ENCODE measurements at places on chromosomes 2 and 18.

- DNase-seq = no peak
These were observed 303.1 kb downstream of the GPD2 start for GRCh38 chr2:156739301-156739700.

GRCh38 chr2:15472876-15473275 lies 88.3 kb downstream of the NBAS start:
- no peak for DNase-seq

GRCh38 chr18:63271148-63271547 lies 48.4 kb downstream of the BCL2 start:
- no peak for DNase-seq

DNA sequence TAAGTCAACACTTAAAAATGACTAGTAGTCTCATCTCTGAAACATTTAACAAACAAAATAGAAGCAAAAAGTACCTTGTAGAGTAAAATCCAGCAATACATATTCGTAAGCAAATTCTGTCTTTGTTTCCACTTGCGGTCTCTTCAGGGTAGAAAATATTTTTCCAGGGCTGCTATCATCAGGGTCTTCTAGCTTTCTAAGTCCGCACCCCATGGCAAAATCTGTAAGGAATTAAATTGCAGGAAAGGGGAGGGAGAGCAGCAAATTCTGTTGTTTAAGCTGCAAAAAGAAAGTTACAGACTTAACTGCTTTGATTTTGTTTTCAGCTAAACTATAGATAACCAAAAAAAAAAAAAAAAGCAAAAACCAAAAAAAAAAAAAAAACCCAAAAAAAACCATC lies at the start of gene RFTN2:
TSS of gene RFTN2 (minus strand) at position 342 of the 400 bp plus-strand sequence. CDS start at position 213, 129 bp downstream.
- DNase-seq = no peak

DNA sequence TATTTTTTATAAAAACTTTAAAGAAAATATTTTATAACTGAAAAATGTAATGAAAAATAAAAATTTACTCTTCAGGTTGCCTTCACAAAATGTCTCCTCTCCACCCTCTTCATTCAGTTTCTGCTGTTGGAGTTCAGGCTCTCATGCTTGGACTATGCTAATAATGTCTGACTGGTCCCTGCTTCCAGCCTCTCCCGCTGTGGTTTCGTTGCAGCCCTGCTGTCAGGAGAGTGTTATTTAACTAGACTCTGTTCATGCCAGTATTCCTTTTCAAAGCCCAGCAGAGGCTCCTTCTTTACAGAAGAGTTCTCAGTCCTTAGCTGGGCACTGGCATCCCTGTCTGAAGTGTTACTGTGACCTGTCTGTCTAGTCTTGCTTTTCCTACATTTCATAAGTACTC lies 40.4 kb downstream of the CLIP4 start:
- DNase-seq = no peak

DNA sequence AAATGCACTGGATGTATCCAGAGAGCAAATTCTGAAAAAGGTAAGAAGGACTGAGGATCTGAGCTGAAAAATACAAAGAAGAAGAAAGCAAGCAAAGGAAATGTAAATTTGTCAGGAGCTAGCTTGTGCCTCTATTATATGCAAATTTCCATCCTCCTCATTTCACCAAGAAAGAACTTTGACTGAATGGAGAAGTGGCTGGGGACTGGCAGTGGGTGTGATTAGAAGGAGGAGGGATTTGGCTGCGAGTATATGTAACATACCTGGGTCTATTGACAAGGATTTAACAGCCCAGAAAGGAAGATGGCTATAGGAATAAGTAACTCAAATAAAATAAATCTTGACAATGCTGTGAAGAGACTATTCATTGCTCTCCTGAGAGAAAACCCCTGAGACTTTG lies 19.4 kb upstream of the RIT2 start:
- DNase-seq = no peak

GRCh38 chr2:74052732-74053710 lies 68.3 kb downstream of the TET3 start:
- no peak for DNase-seq

DNA sequence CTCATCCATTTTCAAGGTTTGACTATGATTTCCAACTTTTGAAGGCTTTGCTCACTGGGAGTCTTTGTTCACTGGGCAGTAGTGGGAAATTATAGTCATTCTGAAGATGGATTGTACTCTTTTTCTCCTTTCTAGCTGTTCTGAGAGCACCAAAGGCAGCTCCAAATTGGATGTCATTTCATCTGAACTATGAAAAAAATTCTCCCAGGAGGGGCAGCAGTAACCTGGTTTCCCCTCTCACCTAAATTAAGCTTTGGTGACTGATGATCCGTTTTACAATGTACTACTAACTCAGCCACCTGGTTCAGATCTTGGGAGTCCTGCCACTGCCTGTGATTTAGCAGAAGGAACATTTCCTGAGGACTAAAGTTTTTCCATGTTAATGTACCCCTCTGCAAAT lies 17.6 kb downstream of the ARHGEF33 start:
- no peak for DNase-seq

GRCh38 chr18:26568926-26569665 lies 20.7 kb upstream of the KCTD1 start:
- no peak for DNase-seq

DNA sequence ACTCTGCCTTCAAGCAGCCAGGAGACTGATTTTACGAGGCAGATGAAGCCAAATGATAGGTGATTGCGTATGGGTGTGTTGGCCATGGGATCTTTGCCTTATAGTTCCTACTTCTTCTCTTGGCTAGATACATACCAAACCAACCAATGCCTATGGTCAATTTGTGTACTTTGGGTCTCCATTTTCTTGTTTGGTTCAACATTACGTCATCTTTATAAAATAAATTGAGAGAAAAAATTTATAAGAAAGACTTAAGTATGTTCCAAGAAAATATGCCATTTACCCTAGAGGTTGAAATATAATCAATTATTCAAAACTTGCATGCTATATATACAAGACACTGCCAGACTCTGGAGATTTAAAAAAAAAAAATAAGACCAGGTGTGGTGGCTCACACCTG lies 150.9 kb downstream of the SP3 start:
- DNase-seq = no peak

DNA sequence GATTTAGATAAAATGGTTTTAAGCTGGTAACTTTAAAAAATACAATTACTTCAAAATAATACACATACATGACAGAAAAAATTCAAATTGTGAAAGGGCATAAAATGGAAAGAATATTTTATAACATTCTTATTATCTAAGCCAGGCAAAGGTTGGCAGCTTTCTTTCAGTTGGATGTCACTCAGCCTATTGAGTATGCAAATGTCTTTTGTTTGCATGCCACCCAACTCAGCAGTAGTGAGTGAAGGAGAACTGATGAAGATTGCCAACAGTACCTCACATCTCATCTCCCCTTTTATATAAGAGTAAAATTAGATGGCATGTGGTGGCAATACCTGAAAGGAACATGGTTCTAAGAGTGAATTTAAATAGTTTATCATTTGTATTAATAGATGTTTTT lies 24.8 kb downstream of the BMPR2 start:
- no peak for DNase-seq

GRCh38 chr18:6413579-6414117 lies 1.1 kb downstream of the L3MBTL4 start:
- DNase-seq = no peak

GRCh38 chr2:10646153-10646552 lies 43.6 kb downstream of the NOL10 start:
- no peak for DNase-seq

GRCh38 chr2:216015722-216016464 lies 2.5 kb upstream of the MREG start:
- DNase-seq = no peak

DNA sequence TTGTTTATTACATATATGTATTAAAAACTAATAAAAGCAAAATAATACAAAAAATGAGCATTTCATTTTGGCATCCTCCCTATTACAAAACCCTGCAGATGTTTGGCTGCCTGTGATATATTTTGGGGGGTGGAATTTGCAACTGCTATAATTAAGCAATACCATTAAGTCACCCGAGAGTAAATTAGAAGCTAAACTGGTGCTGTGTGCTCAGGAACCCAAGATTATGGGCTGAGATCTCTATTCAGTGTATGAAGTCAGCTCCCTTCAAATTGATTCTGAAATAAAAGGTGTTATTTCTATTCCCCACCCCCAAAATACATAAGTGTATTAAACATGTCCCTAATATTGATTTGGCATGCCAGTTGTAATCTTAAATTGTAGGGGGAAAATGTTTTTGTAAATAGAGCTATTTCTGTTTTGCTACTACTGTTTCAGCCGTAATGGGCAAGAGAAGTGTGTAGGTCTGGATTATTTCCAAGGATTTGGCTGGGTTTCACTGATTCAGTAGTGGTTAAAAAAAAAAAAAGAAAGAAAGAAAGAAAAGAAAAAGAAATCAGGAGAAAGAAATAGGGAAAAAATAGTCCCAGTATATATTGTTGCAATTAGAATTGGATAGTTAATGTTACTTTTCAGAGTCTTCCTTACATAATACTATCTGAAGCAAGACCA lies 110.9 kb downstream of the SS18 start:
- DNase-seq = no peak

GRCh38 chr2:156189584-156189983 lies 142.9 kb downstream of the NR4A2 start:
- no peak for DNase-seq

DNA sequence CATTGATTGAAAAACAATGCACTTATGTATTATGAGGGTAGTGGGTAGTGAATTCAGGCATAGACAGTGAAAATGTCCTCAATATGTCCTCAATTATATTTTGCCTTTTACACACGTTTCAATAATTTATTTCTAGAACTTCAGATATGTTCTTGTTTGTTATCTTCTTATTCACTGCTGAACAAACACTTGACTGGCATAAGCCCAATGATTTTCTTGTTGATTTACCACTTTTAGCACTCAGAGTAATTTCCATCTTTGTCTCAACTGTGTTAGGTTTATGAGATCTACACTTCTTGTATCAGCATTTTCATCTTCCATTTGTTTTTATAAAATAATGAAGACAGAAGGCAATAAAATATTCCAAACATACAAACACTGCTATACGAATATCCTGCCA lies 61.8 kb upstream of the DCC start:
- DNase-seq = no peak

DNA sequence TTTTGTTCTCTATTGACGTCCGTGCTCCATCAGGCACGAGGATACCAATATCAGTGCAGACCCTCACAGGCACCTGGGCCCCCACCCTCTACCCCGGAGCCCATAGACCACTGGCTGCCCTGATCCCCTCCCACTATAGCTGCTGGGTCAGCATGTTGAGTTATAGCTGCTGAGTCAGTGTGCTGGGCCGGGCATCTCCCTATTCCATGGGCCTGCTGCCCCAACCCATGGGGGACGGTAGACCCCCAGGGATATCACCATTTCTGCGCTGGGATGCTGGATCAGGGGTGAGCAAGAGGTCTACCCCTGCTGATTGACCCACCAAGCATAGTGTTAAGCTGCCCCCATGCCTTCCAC lies 100.1 kb upstream of the ST3GAL5 start:
- DNase-seq = no peak

DNA sequence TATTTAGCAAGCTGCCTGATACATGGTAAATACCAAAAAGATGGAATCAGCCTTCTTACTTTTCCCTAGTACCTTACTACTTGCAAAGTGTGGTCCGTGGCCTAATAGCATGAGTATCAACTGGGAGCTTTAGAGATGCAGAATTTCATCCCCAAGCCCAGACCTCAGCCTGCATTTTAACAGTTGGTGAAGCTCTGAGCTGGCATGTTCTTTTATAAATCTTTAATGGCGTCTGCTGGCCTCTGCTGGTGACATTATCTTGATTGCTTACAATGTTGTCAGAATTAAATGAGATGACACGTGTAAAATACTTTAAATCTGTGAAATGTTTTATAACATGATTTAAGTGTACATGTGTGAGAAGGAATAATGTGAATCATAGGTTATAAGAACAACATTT lies 115.1 kb upstream of the NOSTRIN start:
- no peak for DNase-seq

DNA sequence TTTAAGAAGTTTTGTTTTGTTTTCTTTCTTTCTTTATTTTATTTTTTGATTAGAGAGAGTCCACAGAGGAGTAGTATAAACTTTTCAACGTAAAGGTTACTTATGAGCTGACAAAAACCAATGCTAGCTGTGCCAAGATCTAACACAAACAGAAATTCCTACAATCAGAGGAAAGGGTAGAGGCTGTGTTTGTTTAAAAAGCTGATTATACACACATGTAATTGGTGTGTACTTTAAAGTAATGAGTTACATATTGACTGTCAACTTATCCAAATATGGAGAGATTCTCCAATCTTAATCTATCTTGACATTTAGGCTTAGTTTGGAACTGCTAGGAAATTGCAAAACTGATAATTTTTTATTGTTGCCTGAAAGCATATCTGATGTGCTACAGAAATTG lies 63.7 kb upstream of the FAM110C start:
- DNase-seq = no peak

DNA sequence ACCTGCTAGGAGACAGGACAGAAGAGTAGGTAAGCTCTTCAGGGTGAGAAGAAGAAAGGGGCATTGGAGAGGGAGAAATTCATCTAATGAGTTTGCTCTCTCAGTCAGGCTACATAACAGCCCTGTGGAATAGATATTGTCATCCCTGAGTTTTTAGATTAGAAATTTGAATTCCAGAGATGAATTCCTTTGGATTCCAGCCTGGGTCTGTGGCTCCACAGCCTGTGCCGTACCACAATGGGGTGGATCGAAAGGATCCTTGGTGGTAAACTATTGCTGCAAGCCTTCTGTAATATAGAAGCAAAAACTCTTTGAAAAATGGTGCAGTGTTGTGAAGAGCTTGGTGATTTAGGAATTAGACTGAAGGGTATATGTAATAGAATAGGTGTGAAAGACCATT lies 21.0 kb downstream of the MYO1B start:
- DNase-seq = no peak

GRCh38 chr2:159080641-159081040 lies 112.2 kb downstream of the TANC1 start:
- no peak for DNase-seq

GRCh38 chr2:30663806-30664205 lies 143.4 kb downstream of the CAPN13 start:
- no peak for DNase-seq

DNA sequence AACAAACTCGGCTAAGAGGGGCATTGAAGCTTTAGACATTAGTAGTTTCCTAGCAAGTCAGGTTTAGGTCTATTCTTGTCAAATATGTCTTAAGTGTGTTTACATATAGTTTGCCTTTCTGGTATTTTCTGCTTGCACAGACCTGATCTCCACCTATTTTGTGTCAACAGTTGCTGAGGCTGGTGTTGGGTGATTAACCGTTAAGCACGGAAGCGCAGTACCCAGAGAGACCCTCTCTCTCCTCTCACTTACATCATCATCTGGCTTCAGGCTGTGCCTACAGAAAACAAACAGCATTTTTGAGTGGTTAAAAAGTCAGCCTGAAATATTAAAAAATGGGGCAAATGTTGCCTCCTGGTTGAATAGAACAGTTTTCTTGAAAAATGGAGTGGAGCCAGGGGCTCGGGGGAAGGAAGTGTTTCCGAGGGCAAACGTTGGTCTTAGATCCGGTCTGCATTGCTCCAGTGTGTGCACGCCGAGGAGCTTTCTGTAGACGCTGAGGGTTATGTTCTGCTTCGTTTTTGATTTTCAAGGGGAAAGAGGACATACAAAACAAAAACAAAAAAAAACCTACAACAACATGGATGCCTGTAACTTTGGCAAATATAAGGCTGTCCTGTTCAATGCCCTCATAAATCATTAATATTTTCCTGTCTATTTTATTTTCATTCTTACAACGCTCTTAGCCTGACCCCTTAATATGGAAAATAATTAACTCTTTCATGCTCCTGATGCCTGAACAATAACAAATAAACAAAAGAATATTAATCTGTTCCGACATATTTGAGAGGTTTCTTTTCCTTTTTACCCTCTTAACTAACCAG lies 120.8 kb downstream of the MEIS1 start:
- DNase-seq = no peak

Data from fibroblast of the conjunctiva (primary cell).